Umbilical cord (tissue), 2 donors: ENCODE measurements at places on chromosomes 1 and 21.
A peak's percentile ranks its signal among the peaks of the same experiment; 100 is the strongest.

GRCh38 chr1:6300342-6301048, 39.6 kb upstream of the GPR153 start:
- DNase-seq: no peak

GRCh38 chr1:172742599-172743500, 83.9 kb downstream of the FASLG start:
- peak; percentile 32 for DNase-seq

GRCh38 chr1:203478986-203479385, 3.4 kb downstream of the PRELP start:
- DNase-seq: no peak

- no peak for DNase-seq
Observed at GRCh38 chr1:114521396-114522263, 10.6 kb upstream of the TRIM33 start.

DNA sequence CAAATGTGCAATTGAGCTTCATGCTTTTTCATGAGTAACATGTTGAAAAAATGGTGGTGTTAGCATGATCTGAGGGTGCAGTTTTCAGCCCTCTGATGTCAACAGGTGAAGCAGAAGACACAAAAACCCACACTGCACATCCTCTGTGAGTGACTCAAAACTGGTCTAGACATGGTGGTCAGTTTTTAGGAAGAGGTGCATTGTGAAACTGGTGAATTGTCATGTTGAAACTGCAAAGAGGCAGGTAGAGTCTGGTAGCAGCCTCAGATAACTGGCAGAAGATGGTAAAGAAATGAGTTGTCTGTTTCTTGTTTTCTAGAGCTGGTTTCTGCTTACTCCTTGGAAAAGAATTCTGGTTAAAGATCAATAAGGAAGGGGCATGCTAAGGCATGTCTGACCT, 97.3 kb upstream of the HMCN1 start:
- DNase-seq: no peak

GRCh38 chr1:202501281-202501680, 152.8 kb downstream of the PPP1R12B start:
- peak; percentile 49 for DNase-seq

DNA sequence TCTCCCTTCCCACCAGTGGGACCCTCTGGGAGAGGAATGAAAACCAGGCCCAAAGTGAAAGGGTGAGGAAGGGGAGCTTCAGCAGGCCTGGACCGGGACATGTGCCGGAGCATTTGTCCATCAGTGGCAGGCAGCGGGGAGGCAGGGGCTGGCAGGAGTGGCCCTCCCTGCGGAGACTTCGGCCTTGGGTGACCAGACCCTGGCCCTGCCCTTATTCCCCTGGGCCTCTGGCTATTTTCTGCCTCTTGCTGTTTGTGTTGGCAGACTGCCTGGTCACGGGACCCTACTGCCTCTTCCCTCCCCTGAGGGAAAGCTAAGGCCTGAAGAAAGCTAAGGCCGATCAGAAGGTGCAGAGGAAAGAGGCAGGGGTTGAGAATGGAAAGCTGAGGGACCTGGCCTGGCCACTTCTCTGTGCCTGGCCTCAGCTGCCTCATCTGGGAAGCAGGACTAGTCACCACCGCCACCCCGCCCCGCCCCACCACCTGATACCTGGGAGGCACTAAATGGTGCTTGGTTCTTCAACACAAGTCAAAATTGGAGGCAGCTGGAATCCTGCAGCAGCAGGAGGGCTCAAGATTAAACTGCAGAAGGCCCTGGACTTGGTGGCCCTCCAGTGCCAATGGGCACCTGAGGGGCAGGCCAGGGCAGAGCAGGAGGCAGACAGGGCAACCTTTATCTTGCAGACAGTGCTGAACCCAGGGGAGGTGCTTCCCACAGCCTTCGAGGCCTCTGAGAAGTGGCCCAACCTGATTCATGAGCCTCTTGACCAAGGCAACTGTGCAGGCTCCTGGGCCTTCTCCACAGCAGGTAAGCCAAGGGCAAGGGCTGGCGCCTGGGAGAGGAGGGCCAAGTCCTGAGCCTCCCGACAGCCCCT, 7.9 kb downstream of the TINAGL1 start:
- DNase-seq: peak; percentile 88

GRCh38 chr21:45511007-45511406, 31.2 kb downstream of the SLC19A1 start:
- no peak for DNase-seq

- no peak for DNase-seq
Observed at GRCh38 chr21:38444691-38445090, 53.6 kb downstream of the ERG start.
